Stimulated activated CD4-positive, alpha-beta T cell treated with anti-CD3 and anti-CD28 coated beads, Interleukin-4, amount 100 ng/mL, for 48 hours (primary cell): ENCODE measurements at places on chromosomes 16 and 17.

DNA sequence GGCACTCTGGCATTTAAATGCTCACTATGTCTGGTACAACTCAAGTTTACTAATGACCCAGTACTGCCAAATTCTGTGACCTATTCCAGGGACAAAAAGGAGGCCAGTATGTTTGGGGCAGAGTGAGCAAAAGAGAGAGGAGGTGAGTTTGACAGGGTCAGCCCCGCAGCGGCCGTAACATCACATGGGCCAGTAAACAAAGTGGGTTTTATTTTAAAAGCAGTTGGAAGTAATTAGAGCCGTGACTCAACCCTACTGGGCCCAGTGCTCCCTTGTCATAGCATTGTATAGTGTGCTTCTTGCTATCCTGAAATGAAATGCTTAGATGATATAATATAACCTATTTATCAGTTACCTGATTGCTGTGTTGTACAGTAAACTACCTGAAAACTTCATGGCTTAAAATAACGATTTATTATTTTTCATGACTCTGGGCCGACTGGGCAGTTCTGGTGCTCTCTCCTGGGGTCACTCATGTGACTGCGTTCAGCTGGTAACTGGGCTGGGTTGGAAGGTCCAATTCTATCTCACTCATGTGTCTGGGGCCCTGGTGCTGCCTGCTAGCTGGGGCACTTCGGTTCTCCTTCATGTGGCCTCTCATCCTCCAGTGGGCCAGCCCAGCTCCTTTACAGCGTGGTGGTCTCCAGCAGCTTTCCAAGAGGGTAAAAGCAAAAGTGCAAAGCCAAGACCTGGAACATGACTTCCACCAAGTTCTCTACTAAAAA is 27.4 kb downstream of the IQCK start:
- DNase-seq = no peak

- no peak for DNase-seq
These were observed 164.3 kb downstream of the RBFOX3 start for GRCh38 chr17:79446399-79447009.

DNA sequence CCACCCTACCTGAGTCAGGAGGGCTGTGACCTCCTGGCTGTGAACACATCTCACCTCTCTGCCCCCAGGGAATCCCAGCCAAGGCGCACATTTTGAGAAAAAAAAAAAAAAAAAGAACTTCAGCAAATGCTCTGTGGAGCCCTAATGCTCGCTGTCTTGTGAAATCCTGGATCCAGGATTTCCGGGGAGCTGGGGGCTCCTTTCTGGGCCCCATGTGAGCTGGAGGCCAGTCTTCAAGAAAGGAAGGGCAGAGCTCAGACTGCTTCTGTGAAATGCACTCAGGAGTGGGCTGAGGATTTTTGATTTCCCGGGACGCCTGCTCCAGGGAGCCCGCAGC is 36.0 kb upstream of the EMP2 start:
- DNase-seq = no peak

- no peak for DNase-seq
These were observed 65.4 kb upstream of the MAF start for GRCh38 chr16:79665970-79666369.

DNA sequence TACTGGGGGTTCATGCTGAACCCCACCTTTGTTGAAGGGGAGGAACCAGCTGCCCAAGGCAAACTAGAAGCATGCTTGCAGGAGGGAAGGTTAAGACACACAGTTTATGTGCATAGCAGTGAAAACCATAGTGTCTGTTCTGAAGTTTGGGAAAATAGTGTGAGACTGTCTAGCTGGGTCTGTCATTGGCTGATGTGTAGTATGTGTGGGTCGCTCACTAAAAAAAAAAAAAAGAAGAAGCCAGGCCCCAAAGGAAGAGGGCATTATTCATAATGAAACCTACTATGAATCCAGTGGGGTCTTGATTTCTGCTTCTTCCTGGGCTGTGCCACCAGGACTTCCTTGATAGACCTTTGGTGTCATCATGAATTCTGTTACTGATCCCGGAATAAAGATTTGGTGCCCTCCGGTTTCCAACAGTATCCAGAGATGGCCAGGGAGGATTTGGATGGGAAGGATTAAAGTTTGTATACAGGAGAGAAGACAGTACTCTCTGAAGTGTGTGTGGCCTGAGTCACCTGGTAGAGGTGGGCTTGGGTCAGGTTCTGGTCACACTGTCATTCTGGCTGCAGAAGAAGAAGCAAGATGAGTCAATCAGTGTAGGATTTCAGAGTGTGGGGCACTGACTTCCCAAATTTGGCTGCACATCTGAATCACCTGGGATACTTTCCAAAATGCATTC is 220.3 kb downstream of the PRKCA start:
- no peak for DNase-seq

DNA sequence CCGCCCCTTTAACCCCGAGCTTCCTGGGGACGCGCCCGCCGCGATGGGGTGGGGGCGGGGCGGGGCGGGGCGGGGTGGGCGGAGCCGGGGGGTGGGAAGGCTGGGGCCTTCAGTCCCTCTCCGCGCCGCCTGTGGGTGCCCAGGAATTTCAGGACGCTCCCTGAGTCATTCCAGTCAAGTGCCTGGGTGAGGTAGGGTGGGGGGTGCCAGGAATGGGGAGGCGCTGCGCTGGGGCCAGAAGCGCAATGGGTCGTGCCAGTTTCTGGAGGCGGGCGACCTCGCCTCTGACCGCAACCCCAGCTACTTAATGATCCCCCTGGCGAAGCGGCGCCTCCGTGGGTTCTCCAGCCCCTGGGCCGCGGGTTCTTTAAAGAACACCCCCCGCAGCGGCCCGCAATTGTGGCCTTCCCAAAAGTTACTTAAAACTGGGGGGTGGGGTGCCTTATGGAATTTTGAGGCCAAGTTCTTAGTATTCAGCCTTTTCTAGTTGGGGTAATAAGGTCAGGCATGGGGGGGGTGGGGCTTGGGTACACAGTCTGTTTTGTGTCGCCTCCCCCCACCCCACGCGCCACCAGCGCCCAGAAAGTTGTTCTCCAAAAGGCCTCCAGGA is 826 bp upstream of the GSE1 start:
- DNase-seq = no peak

DNA sequence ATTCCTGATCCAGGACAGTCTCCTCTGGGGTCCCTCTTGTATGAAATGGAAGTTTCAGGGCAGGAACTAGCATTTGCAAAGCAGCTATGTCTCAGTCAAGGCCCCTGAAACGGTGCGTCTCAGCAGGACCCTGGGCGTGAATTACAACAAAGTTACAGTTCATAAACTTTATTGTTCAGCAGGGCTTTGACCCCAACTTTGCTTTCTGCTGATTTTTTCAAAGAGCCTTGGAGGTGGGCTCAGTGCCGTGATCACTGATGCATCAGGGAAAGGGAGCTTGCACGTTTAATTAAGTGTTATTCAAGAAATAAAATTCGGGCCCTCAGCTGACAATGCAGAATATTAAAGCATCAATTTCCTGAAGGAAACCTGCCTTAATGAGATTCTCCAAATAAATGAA is 260.1 kb upstream of the C16orf82 start:
- DNase-seq = no peak

DNA sequence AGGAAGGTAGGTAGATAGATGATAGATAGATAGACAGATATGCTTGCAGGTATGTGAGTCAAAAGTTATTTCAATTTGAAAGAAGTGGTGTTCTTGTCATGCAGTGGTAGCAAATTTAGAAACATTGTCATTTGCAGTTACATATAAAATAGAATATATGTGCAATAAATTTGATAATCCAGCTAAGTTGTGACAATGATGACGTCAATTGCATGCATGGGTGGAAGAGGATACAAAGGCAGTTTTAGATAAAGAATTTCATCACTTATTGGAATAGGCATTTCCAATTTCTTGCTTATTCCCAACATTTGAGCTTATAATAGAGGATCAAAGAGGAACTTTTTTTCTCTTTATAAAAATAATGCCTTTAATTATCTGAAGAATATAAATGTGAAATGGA is 99.2 kb upstream of the KCNJ16 start:
- no peak for DNase-seq

DNA sequence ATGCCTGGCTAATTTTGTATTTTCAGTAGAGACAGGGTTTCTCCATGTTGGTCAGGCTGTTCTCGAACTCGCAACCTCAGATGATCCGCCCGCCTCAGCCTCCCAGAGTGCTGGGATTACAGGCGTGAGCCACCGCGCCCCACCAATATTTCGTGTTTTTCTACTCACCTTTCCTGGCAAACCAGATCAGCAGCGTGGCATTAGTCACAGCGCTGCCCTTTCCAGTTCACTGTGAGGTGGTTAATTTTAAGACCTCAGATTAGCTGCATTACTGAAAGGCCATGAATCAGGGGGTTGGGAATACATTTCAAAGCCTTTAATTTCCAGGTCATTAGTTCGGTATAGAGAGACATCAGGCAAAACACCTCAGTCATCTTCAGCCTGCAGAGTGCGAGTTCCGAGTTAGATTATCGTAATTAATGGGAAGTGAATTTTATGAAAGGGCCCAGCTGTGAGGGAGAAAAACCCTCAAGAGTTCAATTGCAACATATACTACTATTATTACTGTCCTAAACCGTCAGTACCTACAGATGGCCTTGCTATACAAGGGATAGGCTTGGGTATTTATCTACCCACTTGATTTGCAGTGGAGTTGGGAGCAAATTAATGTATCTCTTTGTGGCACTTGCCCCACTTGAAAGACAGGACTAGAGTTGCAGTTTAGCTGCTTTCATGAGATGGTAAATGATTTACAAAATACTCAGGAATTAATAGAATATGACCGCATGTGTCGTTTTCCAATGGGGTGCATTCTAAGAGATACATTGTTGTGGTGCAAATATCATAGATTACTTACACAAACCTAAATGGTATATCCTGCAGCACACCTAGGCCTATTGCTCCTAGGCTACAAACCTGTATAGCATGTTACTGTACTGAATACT is 2.1 kb upstream of the USP32 start:
- no peak for DNase-seq

DNA sequence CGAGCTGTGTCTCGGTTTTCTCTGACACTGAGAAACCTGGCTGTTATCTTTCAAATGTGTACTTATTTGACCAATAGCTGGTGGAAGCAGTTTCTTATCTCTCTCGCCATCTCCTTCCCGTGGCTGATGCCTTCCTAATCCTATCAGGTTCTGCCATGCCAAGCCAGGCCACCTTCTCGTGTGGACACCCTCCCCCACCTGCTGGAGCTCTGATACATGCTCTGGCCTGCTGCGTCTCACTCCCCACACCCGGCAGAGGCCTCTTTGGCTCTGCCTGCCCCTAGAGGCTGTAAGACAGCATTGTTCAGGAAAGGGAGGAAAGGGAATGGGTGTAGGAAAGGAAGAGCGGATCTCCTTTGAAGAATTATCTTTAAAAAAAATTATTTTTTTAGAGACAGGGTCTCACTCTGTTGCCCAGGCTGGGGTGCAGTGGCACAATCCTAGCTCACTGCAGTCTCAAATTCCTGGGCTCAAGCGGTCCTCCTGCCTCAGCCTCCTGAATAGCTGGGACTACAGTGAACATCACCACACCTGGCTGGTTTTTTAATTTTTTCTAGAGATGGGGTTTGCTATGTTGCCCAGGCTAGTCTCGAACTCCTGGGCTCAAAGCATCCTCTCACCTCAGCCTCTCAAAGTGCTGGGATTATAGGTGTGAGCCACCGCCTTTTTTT is 7.5 kb upstream of the ARMC5 start:
- DNase-seq = no peak

DNA sequence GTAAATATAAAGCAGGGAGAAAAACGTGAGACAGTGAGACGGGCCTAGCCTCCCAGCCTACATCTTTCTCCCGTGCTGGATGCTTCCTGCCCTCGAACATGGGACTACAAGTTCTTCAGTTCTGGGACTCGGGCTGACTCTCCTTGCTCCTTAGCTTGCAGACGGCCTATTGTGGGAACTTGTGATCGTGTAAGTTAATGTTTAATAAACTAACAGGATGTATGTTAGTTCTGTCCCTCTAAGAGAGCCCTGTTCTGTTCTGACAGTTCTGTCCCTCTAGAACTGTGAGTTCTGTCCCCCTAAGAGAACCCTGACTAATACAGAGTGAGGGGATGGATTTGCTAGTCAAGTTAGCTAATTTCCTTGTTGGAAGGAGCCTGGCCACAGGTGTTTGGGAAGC is 16.7 kb upstream of the MYH10 start:
- no peak for DNase-seq

DNA sequence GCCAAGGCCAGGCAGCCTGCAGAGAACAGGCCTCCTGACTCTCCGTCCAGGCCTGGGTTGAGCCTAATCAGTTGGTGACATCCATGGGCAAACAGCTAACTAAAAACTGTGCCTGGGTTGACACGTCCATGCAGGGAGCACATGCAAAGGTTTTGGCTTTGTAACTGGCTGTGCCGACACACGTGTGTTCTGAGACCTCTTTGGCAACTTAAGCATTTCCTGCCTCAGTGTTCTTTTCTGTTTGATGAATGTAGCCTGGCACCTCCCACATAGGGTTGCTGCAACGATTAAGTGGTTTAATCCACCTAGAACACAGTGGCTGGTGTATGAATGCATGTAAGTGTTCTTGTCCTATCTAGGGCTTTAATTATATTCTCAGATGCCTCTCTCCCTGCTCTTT is 3.2 kb downstream of the BCO1 start:
- DNase-seq = no peak

- DNase-seq = no peak
These were observed 217.9 kb upstream of the CIBAR2 start for GRCh38 chr16:85330006-85330693.

GRCh38 chr17:42985225-42985624 is 4.9 kb downstream of the RUNDC1 start:
- no peak for DNase-seq

GRCh38 chr17:15343749-15344148 is 2.4 kb upstream of the TEKT3 start:
- no peak for DNase-seq

DNA sequence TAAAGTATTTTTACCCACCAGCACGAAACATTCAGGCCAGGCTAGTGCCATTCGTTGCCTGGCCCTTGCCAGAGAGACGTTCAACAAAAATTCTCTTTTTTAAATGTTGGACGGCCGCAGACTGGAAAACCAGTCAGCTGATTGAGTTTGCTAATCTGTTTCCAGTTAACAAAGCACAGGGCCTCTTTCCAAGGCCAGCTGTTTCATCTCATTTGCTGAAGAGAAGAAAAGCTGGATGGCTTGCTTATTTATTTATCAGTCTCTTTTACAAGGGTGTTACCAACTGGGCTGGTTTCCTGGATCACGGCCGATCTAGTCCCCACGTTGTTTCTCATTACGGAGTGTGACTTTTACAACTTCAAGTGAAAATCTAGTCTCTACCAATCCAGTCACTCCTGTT is 418.7 kb upstream of the DYNLRB2 start:
- DNase-seq = no peak

DNA sequence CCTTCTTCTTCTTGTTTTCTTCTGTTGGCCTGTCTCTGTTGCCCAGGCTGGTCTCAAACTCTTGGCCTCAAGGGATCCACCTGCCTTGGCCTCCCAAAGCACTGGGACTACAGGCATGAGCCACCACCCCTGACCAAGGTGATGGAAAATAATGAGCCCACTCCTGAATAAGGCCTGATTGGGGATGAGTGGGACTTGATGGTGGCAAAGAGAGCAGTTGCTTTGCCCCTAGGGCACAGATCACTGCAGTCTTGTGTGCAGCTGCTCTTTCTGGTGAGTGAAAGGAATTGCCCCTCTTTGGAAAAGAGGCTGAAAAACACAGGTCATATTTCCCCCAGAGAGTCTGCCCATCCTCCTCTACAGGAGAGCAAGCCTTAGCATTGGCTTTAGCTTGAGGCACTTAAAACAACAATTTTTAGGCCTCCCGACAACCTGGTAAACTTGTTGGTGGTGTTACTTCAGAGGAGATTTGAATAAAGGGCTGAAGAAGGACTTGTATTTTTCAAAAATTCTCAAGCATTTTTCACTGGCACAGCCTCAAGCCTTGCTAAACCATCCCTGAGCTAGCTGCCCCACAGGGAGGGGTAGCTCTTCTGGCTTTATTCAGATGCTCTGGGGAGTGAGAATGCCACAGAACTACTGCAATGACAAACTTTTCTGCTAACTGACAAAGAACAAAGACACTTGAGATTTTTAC is 6.1 kb upstream of the PDP2 start:
- no peak for DNase-seq
